Lung microvascular endothelial cell (primary cell): ENCODE measurements at places on chromosomes 1 and 21.
A peak's percentile ranks its signal among the peaks of the same experiment; 100 is the strongest.

DNA sequence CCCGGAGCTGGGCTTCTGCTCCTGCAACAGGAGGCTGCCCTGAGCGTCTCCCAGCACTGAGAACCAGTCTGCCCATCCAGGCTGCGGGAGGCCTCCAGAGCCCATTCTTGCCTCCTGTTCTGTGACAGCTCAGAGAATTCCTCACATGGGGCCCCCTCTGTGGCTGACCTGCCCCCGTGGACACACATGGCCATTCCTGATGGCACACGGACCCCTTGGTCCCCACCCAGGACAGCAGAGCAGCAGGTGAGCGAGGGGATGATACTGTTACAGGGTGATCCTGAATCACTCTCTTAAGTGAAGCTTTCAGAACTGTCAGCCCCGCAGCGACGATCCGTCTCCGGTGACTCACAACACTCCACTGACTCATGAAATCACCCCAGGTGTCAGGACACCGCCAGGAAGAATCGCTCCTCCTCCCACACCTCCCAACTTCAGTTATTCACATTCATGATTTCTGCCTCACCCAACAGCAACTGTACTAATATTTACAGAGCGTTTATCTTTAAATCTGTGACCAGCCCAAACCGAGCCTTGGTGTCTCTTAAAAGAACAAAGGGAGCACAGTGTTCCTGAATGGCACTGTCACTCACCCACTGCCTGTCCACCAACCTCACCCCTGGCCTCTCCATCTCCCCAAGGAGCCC is 22.5 kb downstream of the CHD5 start:
- DNase-seq = peak; percentile 32

GRCh38 chr1:66140072-66140471 is 347.4 kb downstream of the PDE4B start:
- DNase-seq = no peak

DNA sequence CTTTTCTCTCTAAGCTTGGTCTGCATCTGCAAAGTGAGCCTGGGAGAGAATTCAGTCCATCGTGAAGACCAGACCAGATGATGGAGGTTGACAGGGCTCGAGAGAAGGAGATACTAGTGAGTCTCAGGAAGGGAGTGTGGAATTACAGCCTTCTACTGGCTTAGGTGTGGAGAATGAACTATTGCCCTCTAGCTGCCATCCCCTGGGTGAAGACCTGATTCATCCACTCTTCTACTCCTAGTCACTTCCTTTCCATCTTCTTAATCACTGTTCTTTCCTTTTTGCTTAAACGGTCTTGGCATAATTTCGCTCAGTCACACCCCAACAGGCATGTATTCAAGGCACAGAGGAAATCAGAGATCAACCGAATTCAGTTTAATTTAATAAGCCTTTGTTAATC is 34.0 kb upstream of the HSD17B7 start:
- DNase-seq = peak; percentile 70

DNA sequence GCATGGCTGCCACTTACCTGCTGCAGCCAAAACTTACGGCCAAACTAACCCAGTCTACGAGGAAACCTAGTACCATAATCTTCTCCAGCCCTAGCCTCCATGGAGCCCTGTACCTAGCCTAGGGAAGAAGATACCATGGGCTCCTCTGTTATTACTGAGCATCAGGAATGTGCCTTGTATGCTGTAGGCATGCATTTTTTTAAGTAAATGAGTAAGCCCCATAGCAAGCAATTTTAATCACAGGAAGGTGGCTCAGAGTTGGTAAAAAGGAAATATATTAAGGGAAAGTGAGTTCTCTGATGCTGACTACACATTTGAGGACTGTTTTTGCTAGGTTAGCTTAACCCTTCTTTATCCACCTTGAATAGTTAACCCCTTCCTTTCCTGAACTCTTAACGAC is 21.2 kb downstream of the NFASC start:
- DNase-seq = no peak

- no peak for DNase-seq
Observed at GRCh38 chr21:45110873-45111624, 36.7 kb downstream of the ADARB1 start.

GRCh38 chr1:44354268-44354839 is 703 bp downstream of the ERI3 start:
- DNase-seq = no peak

DNA sequence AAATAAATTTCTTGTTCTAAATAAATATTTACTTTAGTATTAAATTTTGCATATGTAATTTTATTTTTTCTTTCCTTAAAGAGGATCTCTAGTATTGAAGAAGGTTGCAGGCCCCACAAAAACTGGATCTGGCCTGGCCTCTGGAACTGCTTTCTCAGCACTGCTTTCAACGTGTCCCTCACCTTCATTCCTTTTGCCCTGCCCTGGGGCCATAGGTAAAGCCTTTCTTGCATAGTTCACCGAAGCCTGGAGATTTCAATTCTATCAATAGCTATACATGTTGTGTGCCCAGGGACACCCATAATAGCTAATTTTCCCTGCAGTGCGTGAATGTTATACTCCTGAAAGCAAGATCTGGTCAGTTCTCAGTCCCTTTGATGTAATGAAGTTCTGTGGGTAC is 12.0 kb upstream of the GPR137B start:
- no peak for DNase-seq

GRCh38 chr1:221612047-221612777 is 129.7 kb downstream of the DUSP10 start:
- DNase-seq = peak; percentile 73

- DNase-seq = no peak
Observed at GRCh38 chr1:24895511-24895910, 34.6 kb downstream of the RUNX3 start.

- DNase-seq = no peak
Observed at GRCh38 chr1:224683936-224684335, 67.8 kb downstream of the CNIH3 start.

DNA sequence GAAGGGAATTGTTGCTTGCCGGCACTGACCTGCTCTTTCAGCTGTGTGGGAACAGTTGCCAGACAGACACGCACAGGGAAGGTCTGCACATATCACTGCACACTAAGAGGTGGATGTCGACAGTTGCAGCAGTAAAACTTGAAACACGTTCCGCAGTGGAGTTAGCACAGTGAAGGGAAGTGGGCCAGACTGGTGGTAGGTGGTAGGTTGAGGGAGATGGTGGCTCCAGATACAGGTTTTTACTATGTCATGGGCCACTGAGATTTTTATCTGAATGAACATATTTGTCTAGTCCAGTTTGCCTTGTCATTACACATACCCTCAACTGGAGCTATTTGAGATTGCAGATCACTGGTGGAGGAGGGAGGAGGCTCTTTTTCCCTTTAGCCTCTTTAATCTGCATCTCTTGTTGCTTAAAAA is 13.5 kb downstream of the MRPS6 start:
- DNase-seq = no peak

DNA sequence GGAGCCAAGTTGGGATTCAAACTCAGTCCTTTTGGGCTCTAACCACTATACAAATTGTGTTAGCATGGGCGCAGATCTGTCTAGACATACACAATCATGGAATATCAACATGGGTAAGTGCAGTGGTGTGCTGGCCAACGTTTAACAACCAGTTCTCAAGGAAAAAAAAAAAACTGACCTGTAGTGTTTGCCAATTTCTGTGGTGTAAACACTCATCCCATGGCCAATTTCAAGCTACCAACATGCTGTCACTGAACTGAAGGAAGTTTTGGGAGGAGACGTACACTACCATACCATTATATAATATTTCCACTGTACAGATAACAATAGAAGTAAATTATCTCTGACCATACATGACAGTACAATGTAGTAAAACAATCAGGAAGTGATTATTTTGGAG is 3.2 kb downstream of the TCEA3 start:
- no peak for DNase-seq

- DNase-seq = no peak
Observed at GRCh38 chr1:157288996-157289395, 150.8 kb upstream of the ETV3 start.

DNA sequence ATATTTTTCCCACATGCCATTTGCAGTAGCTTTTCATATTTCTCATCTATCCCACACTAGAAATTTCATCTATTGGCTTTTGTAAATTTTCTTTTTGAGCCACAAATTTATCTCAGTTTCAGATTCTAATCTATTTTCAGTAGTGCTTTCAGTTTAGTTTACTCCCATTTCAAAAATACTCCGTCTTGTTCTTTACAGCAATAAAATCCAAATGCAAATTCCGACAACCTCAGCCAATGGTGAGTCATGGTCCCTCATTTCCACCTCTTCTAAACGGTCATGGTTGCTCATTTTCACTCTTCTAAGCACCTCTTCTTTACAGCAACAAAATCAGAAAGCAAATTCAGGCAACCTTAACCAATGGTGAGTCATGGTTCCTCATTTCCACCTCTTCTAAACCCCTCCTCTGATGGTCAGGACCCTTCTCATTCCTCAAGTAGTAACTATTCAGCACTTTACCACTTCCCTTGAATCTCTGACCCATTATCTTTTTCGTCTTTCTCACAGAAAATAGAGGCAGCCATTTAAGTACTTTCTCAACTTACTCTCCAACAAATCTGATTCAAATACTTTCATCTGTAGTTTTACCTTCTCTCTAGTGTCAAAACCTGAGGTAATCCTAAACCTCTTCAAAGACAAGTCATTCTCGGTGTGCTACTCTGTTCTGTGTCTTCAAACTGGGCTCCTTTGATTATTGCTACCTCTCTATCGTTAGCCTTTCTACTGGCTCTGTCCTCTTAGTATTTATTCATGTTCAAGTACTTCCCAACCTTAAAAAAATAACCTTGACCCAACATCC is 34.4 kb downstream of the C21orf91 start:
- DNase-seq = no peak
